ENCODE measurements at places on chromosomes 3 and 15.

DNA sequence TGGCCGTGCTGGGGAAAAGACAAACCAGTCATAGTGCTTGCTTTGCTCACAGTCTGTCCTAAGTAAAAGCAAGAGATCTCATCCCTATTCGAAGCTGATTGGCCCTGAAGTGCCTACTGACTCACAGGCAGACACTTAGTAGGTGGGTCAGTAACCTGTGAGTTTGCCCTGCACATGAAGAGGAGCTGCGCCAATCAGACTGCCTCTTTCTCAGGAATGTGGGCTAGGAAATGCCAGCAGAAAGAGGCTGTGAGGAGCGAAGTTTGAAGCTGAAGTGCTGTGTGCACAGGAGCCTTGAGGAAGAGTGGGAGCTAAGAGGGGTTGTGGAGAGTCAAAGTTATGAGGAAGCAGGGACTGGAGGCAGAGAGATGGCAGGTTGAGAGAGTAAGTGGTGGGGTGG lies 126.8 kb downstream of the IL20RB start:
- DNase-seq: no peak

DNA sequence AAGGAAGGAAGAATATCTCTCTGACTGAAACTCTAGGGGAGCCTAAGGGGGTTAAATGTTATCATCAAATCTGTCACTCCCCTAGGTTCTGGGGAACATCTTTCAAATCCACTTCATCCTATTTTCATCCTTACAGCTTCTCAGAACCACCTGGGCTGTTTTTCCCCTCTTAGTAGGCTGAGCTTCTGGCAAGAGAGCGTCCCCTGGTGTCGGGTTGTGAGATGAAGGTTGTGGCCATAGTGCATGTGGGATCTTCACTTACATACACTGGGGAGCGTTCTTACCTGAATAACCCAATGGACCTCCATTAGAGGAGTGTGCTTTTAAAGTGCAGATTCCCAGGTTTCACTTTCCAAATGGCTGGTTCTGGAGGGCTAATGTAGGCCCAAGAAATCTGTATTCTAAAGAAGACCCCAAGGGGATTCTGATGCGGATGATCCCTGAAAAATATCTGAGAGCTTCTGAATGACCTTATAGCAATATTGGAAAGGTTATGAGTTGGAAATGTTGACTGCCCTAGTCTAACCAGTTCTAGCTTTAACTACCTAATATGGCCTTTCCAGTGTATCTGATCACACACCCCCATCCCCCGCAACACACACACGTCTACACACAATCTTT lies 663.7 kb downstream of the AGBL1 start:
- DNase-seq: peak; percentile 13

DNA sequence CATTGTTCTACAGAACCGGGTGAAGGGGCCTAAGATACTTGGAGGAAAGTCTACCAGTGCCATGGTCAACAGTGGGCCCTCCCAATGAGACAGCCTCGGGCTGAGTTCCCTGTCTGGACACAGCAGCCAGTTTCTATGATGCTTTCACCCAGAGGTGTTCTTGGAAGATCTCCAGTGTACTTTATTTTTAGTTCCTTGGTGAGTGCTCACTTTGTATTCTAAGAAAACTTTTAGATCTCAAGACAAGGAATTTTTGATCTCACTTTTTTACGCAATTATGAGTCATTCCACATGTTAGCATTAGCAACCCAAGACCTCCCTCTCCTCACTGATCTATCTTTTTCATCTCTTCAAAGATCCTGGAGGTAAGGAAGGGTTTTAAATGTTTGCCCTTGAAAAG lies 287.7 kb downstream of the RORA start:
- no peak for DNase-seq

DNA sequence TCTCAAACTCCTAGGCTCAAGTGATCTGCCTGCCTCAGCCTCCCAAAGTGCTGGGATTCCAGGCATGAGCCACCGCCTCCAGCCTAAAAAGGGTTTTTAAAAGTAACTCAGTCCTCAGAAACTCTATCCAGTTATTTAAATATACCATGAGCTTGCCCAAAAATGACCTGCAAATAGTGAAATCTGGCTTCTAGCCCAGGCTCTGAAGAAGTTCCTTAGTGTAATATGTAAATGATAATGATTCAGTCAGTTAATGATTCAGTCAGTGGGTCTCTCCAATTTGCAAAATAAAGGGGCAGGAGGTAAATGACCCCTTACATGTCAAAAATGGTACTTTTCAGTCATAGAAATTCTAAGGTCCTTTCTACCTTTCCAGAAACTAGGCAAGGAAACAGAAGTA lies 28.8 kb downstream of the LRRC2 start:
- no peak for DNase-seq
